Activated naive CD8-positive, alpha-beta T cell treated with anti-CD3 and anti-CD28 coated beads, Interleukin-2, amount 50 U/mL, for 16 hours (primary cell): ENCODE measurements at places on chromosomes 4 and X.

DNA sequence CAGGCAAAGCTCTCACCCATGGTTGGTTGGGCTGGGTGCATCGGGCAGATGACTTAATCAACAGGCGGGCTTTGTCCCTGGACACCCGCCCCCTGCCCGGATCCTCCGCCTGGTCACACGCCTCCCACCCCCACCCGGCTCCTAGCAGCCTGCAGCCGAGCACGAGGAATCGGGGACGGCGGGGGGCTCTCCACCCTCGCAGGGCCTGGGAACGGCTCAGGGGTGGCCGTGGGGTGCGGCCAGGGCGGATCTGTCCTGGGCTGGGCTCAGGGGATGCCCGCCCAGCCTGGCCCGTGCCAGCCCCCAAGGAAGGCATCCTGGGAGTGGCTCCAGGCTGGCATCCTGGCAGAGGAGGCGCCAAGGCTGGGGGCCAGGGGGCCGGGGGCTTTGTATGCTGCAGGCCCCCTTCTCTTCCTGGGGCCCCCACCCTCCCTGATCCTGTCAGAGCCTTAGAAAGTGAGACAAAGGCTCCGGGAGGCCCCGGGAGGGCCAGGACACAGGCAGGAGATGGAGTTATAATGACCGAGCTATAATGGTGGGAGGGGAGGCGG is 32.5 kb upstream of the FGFR3 start:
- no peak for DNase-seq

DNA sequence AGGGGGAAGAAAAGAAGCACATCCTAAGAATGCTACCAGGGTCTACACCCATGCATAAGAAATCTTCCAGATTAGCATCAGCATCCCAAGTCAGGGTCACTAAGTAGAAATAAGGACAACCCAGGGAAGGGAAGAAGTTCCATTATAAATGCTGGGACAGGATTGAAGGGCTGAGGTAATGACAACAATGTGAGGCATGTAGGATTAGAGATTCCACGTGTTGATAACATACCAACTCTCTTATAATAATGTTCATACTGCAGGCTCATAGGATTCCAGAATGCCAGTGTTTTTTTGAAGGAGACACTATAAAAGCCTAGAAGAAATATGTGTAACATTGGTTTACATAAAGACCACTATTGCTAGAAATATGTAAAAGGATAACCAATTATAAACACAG is 201.2 kb downstream of the MID1IP1 start:
- DNase-seq, result no peak

- DNase-seq, result no peak
Measured at GRCh38 chr4:184792334-184792733, 33.4 kb downstream of the ACSL1 start.

GRCh38 chr4:172105918-172106317 is 292.7 kb downstream of the GALNTL6 start:
- no peak for DNase-seq

GRCh38 chr4:17352357-17352756 is 159.5 kb downstream of the QDPR start:
- DNase-seq, result no peak

DNA sequence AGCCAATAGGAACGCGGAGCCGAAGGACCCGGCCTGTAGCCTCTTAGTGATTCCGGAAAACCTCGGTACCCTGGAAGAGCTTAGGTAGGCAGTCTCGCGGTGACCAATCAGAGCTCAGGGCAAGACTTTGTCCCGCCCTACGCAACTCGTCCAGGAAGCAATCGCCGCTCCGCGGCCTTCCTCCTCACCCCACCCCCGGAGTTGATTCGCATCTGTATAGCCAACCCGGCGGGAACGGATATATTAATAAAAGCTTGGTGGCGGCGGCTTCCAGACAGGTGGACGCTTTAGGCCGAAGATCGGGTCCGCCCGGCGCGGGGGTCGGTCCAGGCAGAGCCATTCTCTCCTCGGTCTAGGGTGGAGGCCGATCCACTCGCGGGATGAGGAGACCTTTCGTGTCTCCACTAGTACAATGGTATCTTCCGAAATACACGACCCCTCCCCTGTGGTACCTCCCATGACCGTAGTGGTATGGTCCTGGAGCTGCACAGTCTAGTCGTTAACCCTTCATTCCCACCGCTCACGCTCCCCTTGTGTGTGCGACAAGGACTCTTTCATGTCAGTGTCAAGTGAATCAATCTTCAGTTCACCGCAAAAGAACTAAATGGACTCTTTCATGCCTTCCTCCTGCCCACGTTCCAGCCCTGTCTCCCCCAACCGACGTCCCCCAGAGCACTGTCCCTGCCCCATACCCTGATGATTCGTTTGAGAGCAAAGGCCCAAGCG is 24.2 kb upstream of the GLOD5 start:
- DNase-seq, result peak; percentile 62

GRCh38 chr4:137853424-137853823 is 321.1 kb upstream of the PCDH18 start:
- DNase-seq, result no peak

- no peak for DNase-seq
Measured at GRCh38 chrX:152823657-152824056, 6.9 kb downstream of the CETN2 start.

- no peak for DNase-seq
Measured at GRCh38 chrX:132071254-132071653, 48.2 kb downstream of the STK26 start.

GRCh38 chr4:100869276-100869675 is 351.5 kb upstream of the EMCN start:
- no peak for DNase-seq

GRCh38 chrX:22652596-22652995 is 347.2 kb upstream of the DDX53 start:
- no peak for DNase-seq

GRCh38 chr4:123068081-123068480 is 145.7 kb upstream of the NUDT6 start:
- no peak for DNase-seq

- DNase-seq, result no peak
Measured at GRCh38 chrX:100381619-100382018, 28.5 kb downstream of the PCDH19 start.

DNA sequence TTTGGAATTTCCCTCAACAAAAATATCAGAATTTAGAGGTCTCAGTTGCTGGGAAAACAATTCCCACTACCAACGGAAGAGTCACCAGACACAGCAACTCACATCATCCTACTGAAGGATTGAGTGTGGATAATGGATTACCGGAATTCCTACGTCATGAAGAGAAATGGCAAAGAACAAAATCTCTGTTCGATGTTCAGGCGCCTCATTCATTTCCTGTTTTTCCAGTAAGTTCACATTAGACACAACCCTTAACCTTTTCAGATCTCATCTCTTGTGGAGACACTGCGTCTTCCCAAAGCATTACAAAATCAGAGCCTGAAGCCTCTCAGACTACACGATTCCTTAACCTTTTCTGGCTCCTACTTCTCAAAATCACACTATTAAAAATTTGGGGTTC is 58.5 kb upstream of the CPEB2 start:
- DNase-seq, result no peak

- no peak for DNase-seq
Measured at GRCh38 chr4:48071191-48071590, 54.6 kb downstream of the NIPAL1 start.

- DNase-seq, result no peak
Measured at GRCh38 chrX:50117476-50117875, 83.3 kb downstream of the AKAP4 start.

DNA sequence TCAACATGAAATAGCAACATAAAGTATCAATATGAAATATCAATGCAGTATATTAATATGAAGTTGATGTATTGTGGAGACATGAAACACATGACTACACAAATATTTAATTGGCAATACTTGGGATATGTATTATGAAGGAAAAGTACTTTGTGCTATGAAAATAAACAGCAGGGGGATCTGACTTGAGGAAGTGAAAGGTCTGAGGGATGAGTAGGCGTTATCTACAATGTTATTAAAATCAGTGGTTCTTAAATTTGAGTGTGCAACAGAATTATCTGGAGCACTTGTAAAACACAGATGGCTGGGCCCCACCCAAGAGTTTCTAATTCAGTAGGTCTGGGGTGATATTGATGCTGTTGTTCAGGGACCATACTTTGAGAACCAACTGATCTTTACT is 27.4 kb upstream of the ARX start:
- no peak for DNase-seq

GRCh38 chrX:80432863-80433262 is 12.6 kb downstream of the TENT5D start:
- DNase-seq, result no peak

DNA sequence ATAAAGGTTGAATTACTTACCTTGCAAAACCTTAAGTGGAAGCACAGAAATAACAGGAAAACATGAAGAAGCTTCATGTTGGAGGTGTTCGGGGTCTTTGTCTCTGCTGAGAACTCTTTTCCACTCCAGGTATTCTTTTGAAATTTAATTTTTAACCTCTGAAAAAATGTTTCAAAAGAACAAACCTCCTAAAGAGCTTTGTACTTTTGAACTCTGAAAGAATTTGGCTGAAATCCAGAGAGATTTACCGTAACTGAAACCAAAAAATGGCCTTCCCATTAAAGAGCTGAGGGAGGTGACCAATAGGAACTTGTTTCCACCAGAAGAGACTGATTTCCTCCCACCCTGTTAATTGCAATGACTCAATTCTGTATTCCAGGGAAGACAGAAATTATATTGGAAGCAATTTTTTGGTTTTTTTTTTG is at the start of gene CFI:
Gene CFI (minus strand): TSS at position 105 of the 425 bp plus-strand sequence. CDS start 28 bp downstream, at position 77.
- no peak for DNase-seq

DNA sequence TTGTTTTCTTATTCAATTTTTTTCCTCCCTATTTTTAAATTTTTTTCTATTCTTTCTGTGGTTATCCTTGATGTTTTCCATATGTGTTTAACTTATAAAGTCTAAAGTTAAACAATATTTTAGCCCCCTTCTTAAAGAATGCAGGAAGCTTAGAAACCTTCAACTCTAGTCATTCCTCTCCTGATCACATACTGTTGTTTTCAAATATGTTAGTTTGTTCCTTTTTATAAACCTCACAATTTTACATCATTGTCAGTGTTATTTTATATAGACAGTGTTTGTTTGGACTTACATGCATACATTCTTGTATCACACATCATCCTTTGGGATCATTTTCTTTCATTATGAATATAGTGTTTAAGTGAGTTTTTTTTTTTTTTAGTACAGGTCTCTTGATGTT is 31.6 kb downstream of the KANTR start:
- no peak for DNase-seq

- DNase-seq, result no peak
Measured at GRCh38 chrX:107168257-107168656, 38.0 kb downstream of the NUP62CL start.

DNA sequence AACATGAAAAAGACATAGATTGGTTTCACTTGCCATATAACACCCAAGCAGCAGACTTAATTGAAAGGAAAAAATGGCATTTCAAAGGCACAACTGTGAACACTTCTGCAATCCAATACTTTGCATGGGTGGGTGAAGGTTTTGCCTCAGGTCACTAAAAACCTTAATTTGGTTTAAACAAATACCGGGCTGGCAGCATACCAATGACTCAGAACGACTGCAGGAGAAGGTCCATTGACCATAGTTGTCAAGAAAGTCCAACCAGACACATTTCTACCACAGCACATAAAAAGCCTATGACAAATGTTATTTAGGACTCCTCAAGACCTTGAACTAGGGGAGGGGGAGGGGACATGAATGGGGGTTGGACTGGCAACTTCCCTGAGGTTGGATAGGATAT is 183.6 kb upstream of the TRPC5 start:
- DNase-seq, result no peak

- no peak for DNase-seq
Measured at GRCh38 chrX:135528254-135528653, 7.8 kb downstream of the INTS6L start.

DNA sequence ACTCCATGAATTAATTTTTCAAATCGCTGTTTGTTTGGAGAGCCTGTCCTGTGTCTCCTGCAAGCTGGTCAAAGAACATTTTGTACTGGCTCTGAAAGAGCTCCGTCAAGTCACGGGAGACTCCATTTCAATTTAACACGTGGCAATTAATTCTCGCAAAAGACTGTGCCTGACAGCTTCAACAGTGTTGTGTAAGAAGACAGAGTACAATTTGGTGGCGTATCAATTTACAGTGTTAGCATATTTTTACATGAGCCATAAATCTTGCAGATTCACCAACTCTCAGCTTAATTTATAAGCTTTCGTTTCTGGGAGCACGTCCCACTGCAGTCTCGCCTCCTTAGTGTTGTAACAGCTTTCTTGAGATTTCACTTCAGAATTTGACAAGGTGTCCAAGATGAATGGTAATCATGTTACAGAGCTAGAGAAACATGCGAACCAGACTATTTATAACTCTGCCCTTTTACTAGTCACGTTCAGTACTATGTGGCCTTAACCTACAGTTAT is 70.8 kb downstream of the RWDD4 start:
- DNase-seq, result no peak

DNA sequence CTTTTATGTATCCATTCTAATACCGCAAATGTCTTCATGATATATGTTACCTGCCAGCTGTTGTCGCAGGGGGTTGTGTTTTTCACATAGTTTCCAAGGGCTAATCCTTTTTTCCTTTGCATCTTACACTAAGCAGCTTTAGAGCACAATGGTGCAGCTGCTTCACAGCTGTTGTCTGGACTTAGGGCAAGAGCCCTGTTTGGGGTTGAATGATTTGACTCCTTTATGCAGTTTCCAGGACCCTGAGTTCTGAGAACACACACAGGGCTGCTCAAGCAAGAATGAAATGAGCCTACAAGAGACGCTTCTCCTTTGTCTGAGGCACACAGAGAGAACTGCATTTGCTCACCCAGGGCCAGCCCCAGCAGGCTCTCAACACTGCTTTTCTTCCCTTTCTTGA is 20.2 kb downstream of the CCNG2 start:
- no peak for DNase-seq

DNA sequence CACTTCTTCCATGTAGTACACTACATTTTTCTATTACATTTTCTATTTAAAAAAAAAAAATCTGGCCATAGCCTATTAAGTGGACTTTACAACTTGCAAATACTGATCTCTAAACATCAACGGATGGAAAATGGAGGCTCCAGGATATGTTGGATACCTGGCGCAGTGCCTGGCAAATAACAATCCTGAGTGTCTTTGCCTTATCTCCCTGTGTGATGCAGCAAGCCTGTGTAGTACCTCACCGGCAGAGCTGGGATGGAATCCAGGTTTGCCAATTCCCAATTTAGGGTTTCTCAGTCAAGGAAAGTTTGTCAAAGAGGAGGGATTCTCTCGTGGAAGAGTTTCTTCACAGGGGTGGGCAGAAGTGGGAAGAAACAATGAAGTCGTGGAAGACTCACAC is 93.2 kb downstream of the KDR start:
- DNase-seq, result no peak

- DNase-seq, result no peak
Measured at GRCh38 chr4:55615008-55615407, 21.1 kb downstream of the NMU start.

GRCh38 chr4:35725131-35725530 is 519.2 kb downstream of the ARAP2 start:
- DNase-seq, result no peak

DNA sequence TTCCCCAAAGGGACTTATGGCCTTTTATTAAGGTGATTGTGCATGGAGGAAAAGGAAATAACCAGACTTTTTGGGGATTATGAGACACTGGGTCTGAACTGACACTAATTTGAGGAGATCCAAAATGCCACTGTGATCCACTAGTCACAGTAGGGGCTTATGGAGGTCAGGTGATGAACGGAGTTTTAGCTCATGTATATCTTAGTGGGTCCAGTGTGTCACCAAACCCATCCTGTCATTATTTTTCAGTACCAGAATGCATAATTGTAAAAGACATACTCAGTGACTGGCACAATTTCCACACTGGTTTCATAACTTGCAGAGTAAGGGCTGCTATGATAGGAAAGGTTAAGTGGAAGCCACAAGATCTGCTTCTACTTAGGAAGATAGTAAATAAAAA is 131.3 kb downstream of the RTL3 start:
- no peak for DNase-seq

- DNase-seq, result no peak
Measured at GRCh38 chr4:25500626-25501316, 123.7 kb downstream of the ANAPC4 start.
